ENCODE measurements at places on chromosomes 16 and 17.
A peak's percentile ranks its signal among the peaks of the same experiment; 100 is the strongest.

DNA sequence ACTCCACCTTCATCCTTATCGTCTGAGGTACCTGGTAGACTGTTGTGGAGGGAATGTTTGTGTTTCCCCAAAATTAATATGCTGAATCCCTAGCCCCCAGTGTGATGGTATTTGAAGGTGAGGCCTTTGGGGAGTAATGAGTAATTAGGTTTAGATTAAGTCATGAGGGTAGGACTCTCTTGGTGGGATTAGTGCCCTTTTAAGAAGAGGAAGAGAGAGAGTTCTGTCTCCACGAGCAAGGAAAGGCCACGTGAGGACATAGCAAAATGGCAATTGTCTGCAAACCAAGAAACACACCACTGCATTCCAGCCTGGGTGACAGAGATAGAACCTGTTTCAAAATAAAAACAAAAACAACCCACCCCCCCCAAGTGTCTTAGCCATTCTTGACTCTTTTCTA is 21.0 kb upstream of the DDX52 start:
- DNase-seq, result no peak

DNA sequence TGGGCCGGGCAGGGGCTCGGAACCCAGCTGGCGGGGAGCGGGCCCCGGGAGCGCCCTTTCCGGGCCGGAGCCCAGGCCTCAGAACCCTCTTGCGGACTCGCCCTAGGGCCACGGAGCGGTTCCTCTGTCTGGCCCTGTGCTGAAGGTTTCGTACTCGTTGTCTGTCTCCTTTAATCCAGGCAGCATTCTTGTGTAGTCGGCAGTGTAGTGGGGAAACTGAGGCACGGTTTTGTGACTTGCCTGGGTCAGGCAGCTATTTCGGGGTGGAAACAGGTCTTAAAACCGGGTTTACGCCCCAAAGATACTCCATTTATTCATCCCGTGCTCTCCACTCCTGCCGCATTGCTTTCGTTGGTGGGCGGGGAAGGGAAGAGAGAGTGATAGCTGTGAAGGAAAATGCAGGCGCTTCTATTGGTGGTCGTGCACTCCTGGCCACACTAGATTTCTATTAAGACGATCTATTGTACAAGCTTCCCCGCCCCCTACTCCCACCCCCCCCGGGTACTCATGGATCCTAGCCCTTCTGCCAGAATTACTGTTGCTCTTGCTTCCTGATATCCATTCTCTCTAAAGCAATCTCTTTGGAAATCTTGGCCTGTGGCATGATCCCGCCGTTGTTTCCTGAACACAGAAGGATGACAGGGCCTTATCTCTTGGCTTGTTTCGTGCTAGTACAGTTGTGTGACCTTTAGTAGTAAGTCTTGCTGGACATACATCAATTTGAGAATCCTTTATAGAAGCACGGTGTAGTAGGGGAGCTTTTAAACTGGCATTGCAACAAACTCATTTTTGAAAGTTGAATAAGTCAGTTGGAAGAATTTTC is 751 bp downstream of the DCAF7 start:
- no peak for DNase-seq

GRCh38 chr17:32542186-32542585 is 55.4 kb downstream of the CDK5R1 start:
- no peak for DNase-seq

DNA sequence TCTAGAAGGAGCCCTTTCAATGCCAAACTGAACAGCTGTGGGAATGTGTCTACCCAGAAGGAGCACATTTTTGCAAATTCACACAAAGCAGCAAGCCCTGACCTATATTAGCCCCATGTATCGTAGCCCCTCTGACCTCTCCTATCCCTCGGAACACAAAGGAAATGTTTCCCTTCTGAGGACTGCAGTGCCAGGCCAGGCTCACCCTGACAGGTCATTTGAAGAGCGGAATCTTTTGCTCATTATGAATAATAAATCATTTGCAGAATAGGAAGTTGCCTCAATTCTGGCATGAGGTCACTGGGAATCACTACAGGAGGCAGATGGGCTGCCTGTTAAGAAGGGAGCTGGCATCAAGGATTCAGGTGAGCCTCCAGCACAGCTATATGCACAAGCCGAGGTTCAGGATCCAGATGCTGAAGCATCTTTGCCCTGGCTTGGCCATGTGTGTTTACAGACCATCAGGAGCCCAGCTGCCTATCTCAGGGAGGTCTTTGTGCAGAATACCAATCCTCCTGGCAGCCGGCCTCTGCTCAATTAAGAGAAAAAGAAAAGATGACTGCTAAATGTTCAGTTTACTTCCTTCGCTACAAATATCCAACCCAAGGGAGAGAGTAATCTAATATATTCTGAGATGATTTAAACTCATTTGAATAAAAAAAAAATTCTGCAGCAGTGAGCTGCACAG is 119.4 kb downstream of the USP31 start:
- DNase-seq, result no peak

- DNase-seq, result no peak
Measured at GRCh38 chr17:4514206-4514605, 15.5 kb downstream of the SPNS2 start.

DNA sequence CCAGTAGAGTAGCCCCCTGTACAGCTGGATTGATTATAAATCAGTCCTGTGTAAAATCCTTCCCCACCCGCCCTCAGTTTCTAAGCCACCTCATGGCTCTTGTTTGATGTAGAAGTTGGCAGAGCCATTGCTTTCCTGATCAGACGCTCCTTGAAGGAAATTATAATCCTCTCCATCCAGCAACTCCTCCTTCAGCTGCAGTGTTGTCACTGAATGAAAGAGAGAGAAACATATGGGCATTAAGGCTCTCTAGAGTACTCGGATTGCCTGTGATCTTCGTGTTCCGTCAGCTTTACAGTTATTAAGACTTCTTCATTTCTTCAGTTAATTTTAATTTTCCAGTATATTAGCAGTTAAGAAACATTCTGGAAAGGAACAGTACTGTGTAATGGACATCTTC is 14.3 kb downstream of the NME2 start:
- no peak for DNase-seq

DNA sequence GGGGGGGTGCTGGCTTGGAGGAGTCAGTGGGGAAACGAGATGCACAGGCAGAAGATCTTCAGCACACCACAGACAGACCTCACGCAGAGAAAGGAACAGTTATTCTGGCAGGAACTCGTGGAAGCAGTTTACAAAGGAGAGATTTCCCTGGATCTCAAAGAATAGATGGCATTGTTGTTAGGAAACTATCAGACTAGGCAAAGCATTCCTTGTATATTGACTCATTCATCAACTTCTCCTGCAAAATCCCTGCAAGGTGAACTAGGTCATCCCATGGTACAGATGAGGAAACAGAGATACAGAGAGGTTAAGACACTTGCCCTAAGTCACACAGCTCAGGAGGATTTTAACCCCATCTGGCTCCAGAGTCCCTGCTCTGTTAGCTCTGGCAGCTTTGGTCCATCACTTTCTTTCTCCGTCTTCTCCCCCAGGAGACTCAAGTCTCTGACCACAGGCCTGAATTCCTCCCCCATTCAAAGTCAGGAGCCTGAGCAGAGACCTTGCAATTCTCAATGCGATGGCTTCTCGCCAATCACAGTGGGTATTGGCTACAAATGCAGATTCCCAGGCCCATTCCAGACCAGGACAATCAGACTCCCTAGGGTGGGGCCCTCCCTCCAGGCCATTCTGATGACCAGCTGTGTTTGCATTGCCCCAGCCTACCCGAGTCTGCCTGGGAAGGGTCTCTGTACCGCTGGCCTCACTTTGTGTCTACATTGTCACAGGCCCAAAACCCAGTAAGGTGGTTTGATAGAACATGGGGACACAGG is 56.4 kb downstream of the LITAF start:
- no peak for DNase-seq

DNA sequence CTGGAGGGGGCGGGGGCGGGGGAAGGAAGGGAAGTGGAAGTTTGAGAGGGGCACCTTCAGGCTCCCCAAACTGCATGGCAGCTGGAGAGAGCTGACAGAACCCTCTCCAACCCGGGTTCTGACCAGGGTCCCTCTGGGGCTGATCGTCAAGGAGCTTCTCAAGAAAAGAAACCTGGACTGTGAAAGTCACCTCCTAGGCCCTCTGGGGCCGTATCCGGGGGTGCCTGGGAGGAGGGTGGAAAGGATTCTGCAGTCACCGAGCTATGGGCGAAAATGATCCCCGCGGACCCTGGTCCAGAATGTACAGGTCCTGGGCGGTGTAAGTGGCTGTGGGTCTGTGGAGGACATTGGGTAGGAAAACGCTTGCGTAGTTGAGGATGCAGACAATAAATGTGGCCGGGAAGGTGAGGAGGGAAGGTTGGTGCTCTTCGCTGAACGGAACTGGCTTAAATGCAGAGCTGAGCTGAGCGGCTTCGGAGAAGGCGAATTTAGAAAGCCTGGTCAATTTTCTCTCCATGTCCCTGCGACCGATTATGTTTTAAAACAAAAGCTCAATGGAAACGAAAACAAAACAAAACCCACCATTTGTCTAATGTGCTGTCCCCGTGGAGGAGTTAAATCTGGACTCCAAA is 3.6 kb upstream of the LHX1 start:
- DNase-seq, result no peak

- DNase-seq, result no peak
Measured at GRCh38 chr17:65797809-65798208, 236.4 kb upstream of the AXIN2 start.

DNA sequence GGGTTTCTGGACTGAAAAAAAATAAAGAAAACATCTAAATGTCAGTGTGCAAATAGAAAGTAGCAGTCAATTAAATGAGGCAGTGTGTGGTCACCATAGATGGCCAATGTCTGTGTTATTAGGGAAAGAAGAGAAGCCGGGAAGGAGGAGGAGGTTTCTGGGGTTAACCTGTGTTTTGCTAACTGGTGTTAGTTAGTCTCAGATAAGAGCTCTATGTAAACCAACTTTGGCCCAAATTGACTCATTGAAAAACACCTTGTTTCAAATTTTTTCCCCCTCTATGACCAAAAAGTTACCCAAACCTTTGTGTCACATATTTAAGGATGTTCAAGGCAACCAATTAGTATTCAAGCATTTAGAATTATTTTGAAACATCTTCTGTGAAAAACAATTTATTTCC is 530.9 kb downstream of the MAF start:
- no peak for DNase-seq

GRCh38 chr17:31582151-31582907 is 190.9 kb downstream of the RAB11FIP4 start:
- no peak for DNase-seq

GRCh38 chr16:80936410-80936809 is 70.3 kb downstream of the CMC2 start:
- no peak for DNase-seq

DNA sequence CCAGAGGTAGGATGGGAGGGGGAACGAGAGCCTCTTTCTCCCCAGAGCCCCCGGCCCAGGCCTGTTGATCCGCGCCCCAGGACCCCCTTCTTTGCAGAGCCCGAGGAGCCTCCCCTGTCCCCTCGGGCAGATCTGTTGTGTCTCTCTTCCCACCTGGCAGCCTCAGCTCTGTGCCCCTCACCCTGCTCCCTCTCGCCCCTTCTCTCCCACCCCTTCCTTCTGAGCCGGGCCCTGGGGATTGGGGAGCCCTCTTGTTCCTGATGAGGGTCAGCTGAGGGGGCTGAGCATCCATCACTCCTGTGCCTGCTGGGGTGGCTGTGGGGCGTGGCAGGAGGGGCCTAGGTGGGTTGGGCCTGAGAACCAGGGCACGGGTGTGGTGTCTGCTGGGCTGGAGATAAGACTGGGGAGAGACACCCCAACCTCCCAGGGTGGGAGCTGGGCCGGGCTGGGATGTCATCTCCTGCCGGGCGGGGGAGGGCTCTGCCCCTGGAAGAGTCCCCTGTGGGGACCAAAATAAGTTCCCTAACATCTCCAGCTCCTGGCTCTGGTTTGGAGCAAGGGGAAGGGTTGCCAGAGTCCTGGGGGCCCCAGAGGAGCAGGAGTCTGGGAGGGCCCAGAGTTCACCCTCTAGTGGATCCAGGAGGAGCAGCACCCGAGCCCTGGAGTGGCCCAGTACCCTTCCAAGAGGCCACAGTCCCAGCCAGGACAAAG is 65.4 kb downstream of the MRC2 start:
- DNase-seq, result no peak

DNA sequence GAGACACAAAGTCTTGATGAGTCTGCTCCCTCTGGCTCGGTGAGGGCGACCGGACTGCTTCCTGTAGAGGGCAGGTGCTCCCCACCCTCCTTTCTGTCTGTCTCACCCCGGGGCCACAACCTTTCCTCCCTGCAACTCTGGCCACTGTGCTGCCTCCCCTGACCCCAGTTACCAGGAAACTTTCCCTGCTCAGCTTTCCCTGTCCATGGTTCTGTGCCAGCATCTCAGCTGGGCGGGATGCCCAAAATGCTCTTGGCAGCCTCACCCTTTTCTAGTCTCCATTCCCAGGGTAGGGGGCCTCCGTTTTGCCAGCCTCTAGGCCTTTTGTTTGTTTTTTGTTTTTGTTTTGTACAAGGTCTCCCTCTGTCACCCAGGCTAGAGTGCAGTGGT is 1.4 kb downstream of the PLD2 start:
- no peak for DNase-seq

DNA sequence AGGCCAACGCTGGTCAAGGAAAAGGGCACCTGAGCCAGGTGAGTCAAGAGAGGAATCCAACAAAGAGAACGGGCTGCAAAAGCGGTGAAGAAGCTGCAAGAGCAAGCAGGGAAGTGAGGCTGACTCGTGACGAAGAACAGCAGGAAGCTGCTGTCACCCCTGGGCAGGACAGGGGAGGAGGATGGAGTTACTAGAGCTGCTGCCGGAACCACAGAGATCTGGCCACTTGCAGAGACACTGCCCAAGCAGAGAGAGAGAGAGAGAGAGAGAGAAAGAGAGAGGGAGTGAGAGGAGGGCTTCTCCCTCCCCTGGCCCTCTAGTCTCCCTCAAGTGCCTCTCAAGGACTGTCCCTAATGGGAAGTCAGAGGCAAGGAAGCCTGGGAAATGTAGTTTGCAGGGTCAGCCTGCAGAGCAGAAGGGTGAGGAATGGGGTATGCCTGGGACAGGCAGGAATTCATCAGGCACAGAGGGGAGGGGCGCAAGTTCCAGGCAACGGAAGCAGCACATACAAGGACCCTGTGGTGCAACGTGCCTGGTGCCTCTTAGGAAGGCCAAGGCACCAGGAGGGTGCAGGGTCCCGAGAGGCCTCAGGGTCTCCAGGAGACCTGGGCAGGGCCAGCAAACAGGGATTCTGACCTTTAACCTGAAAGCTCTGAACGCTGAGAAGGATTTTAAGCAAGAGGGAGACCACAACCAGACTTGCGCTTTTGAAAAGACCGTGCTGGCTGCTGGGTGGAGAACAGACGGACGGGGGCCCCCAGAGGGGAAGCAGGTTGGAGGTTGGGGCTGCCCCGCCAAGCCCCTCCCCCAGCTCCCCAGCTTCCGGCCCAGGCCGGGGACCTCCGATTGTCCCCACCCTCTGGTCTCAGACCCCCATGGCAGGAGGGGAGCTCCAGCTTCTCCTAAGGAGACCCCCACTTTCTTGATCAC is 45.8 kb upstream of the CIBAR2 start:
- peak; percentile 5 for DNase-seq

- DNase-seq, result peak; percentile 68
Measured at GRCh38 chr16:81521141-81521626, 76.6 kb downstream of the CMIP start.

Measured in stimulated activated CD8-positive, alpha-beta memory T cell treated with anti-CD3 and anti-CD28 coated beads, Interleukin-4, amount 100 ng/mL, for 1 hour (primary cell).